ENCODE measurements at places on chromosomes 13 and 19. TPM values are rescaled to one million over a fixed set of nuclear protein-coding genes. Genes with fewer than 3 reads are reported as not detected.

DNA sequence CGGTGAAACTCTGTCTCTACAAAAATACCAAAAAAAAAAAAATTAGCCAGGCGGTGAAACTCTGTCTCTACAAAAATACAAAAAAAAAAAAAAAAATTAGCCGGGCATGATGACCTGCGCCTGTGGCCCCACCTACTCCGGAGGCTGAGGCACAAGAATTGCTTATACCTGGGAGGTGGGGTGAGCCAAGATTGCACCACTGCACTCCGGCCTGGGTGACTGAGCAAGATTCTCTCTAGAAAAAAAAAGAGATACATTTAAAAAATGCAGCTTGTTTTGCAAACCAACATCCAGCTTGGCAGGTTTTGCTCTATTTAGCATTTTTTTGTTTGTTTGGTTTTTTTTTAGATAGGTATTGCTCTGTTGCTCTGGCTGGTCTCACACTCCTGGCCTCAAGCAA lies 6.7 kb upstream of the PGPEP1 start:
- H3K36me3 ChIP-seq: no peaks in the 10 kb centered on the region
- no peak for DNase-seq

GRCh38 chr13:106989876-106990275 lies 421.9 kb upstream of the ARGLU1 start:
- DNase-seq: no peak
- H3K4me1 ChIP-seq: peaks cover 26% of the 10 kb centered on the region
- no peaks in the 10 kb centered on the region for H3K27me3 ChIP-seq
- no peak overlapping the region for H3K27ac ChIP-seq
- no peaks in the 10 kb centered on the region for H3K36me3 ChIP-seq

DNA sequence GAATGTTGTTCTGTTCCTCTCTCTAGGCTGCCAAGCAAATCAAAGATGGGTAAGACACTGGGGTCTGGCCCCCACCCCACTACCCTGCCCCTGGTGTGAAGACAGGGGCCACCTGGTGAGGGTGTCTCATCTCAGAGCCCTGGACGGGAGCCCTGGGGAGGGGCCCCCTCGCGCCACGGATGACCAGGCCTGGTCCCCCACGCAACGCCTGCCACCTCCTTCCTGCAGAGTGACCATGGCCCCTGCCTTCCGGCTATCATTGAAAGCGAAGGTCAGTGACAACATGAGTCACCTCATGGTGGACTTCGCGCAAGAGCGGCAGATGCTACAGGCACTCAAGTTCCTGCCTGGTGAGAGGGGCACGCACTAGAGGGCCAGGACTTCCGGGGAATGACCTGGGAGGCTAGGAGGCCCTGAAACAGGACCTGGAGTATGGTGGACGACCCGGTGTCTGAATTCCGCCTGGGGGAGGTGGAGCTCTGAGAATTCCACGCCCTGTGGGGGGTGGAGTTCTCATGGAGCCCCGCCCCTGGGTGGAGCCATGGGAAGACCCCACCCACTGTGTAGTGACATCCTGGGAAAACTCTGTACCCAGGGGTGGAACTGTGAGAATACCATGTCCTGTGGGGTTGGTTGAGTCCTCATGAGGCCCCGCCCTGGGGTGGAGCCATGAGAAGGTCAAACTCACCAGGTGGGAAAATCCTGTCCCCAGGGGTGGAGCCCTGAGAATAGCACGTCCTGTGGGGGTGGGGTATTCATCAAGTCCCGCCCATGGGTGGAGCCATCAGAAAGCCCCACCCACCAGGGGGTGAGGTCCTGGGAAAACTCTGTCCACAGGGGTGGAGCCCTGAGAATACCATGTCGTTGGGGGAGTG lies 6.1 kb downstream of the FSD1 start:
- no peak overlapping the region for H3K27ac ChIP-seq
- no peak for DNase-seq
- no peaks in the 10 kb centered on the region for H3K27me3 ChIP-seq
- no peaks in the 10 kb centered on the region for H3K36me3 ChIP-seq

- no peak overlapping the region for H3K4me3 ChIP-seq
- no peak overlapping the region for H3K27ac ChIP-seq
- no peak for DNase-seq
These were observed 52.4 kb downstream of the ZNF676 start for GRCh38 chr19:22144394-22144793.

- DNase-seq: peak; percentile 69
- no peaks in the 10 kb centered on the region for H3K4me1 ChIP-seq
- H3K4me3 ChIP-seq: peak overlapping the region; percentile 89
These were observed 935 bp downstream of the LRP3 start for GRCh38 chr19:33194886-33195644.

DNA sequence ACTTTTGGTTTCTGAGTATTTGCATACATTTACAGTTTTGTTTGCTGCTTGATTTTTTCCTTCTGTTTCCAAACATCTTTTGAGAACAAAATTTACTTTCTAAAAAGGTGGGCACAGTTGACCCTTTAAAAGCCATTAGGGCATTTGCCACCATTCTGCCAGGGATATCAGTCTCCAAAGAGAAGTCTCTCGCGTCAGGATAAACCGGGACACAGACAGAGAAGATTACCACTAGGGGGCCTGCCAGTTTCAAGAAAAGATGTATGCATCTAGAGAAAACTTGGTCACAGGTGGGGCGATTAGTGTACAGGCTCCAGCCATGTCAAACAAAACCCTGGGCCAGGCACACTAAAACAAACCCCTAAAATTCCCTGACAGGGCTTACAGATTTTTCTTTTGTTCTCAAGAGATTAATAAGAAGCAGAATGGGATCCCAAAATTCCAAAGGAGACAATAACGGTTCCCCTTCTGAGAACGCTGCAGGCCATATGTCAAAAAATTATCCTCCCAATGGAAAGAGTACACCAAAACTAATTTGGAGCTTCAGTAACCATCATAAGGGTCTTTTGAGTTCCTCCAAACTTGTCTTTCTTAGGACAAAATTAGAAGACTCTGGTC lies 10.7 kb upstream of the PABPC3 start:
- no peaks in the 10 kb centered on the region for H3K4me1 ChIP-seq
- DNase-seq: no peak
- no peaks in the 10 kb centered on the region for H3K36me3 ChIP-seq
- H3K27ac ChIP-seq: no peak overlapping the region
- H3K27me3 ChIP-seq: peaks cover 11% of the 10 kb centered on the region

- H3K4me3 ChIP-seq: peak overlapping the region; percentile 95
- peaks cover 13% of the 10 kb centered on the region for H3K4me1 ChIP-seq
- peaks cover 3% of the 10 kb centered on the region for H3K36me3 ChIP-seq
- H3K27ac ChIP-seq: no peak overlapping the region
- H3K27me3 ChIP-seq: peaks cover 3% of the 10 kb centered on the region
- peak; percentile 66 for DNase-seq
These were observed 1.7 kb downstream of the CD320 start for GRCh38 chr19:8306235-8307054.

GRCh38 chr13:73602295-73602694 lies 531.9 kb downstream of the KLF12 start:
- no peak overlapping the region for H3K27ac ChIP-seq
- peaks cover 3% of the 10 kb centered on the region for H3K36me3 ChIP-seq
- no peaks in the 10 kb centered on the region for H3K27me3 ChIP-seq
- no peaks in the 10 kb centered on the region for H3K4me1 ChIP-seq
- DNase-seq: no peak

DNA sequence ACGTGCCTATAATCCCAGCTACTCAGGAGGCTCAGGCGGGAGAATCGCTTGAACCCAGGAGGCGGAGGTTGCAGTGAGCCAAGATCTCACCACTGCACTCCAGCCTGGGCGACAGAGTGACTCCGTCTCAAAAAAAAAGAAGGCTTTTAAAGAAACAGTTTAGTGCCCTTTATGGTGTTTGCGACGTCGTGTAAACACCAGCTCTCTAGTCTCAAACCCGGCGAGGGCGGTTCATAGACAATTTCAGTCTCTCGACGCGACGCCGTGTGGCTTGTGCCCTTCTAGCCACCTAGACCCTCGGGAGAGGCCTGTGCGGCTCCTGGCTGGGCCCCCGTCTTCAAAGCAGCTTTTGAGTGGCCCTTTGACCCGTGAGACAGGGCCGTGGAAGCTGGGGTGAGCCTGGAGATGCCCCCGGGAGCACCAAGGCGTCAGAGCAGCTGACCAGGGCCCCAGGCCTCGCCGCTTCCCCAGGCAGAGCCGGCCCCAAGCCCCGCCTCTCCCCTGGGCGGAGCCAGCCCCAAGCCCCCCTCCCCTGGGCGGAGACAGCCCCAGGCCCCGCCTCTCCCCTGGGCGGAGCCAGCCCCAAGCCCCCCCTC lies 5.0 kb upstream of the MADCAM1 start:
- H3K27ac ChIP-seq: no peak overlapping the region
- H3K27me3 ChIP-seq: peaks cover 9% of the 10 kb centered on the region
- no peaks in the 10 kb centered on the region for H3K4me1 ChIP-seq
- no peaks in the 10 kb centered on the region for H3K36me3 ChIP-seq

- no peaks in the 10 kb centered on the region for H3K4me1 ChIP-seq
- H3K27me3 ChIP-seq: peaks cover 3% of the 10 kb centered on the region
- no peak overlapping the region for H3K27ac ChIP-seq
- DNase-seq: no peak
- H3K36me3 ChIP-seq: no peaks in the 10 kb centered on the region
- H3K4me3 ChIP-seq: no peak overlapping the region
These were observed 1.4 kb downstream of the CASP14 start for GRCh38 chr19:15050639-15051038.

TEX29 gene
- 0.62 TPM for total RNA-seq

FAM216B gene
- not detected for total RNA-seq

ZNF776 gene
- 23.9 TPM for total RNA-seq

BCKDHA gene
- total RNA-seq: 11.7 TPM

DPF1 gene
- 0.93 TPM for total RNA-seq
